Tibial nerve (tissue), 4 donors: ENCODE measurements at places on chromosomes 13 and 19.

- H3K36me3 ChIP-seq, result no peaks in the 10 kb centered on the region
- H3K27ac ChIP-seq, result no peak overlapping the region
- H3K4me3 ChIP-seq, result no peak overlapping the region
- H3K27me3 ChIP-seq, result no peaks in the 10 kb centered on the region
Observed at GRCh38 chr13:67619351-67619994, 389.3 kb upstream of the PCDH9 start.

GRCh38 chr13:34376483-34376882, 558.5 kb downstream of the RFC3 start:
- H3K27ac ChIP-seq, result no peak overlapping the region
- H3K4me1 ChIP-seq, result no peaks in the 10 kb centered on the region
- no peaks in the 10 kb centered on the region for H3K27me3 ChIP-seq
- H3K4me3 ChIP-seq, result no peak overlapping the region

- no peaks in the 10 kb centered on the region for H3K4me1 ChIP-seq
- H3K4me3 ChIP-seq, result no peak overlapping the region
- DNase-seq, result no peak
- no peak overlapping the region for H3K27ac ChIP-seq
- H3K27me3 ChIP-seq, result no peaks in the 10 kb centered on the region
Observed at GRCh38 chr13:105952233-105952972, 583.1 kb downstream of the EFNB2 start.

- H3K4me1 ChIP-seq, result no peaks in the 10 kb centered on the region
- no peaks in the 10 kb centered on the region for H3K36me3 ChIP-seq
- H3K27ac ChIP-seq, result no peak overlapping the region
- H3K4me3 ChIP-seq, result no peak overlapping the region
- DNase-seq, result no peak
Observed at GRCh38 chr19:40560092-40560507, 16.6 kb upstream of the SHKBP1 start.

GRCh38 chr19:19274146-19274545, 1.0 kb upstream of the TM6SF2 start:
- H3K4me1 ChIP-seq, result peaks cover 10% of the 10 kb centered on the region
- no peaks in the 10 kb centered on the region for H3K27me3 ChIP-seq
- peaks cover 3% of the 10 kb centered on the region for H3K36me3 ChIP-seq
- no peak for DNase-seq

DNA sequence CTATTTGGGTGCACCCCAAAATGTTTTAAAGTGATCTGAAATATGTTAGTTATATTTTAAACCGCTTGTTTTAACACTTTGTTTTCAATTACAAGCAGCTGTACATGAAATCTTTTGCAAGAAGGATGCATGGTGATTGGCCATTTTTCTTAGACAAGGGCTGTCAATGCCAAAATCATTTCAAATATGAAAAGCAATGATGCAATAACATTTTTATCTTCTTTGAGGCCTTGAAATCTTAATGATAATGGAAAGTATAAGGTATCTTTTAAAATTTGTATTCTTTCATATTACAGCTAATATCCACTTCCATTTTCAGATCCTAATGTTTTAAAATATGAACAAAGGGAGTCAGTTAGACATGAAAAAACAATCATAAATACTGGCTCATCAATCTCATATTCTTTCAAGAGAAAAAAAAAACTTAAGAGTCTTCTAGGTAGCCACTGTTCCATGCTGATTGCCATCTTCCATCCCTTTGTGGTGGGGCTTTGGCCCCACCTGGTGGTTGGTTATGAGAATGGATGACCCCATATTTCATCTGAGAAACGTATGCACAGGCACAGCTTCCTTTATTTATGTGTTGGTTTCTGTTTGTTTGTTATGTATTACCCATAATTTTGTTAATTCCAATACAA, 330.3 kb upstream of the MIR17HG start:
- no peak overlapping the region for H3K27ac ChIP-seq
- DNase-seq, result no peak
- H3K4me1 ChIP-seq, result no peaks in the 10 kb centered on the region
- no peaks in the 10 kb centered on the region for H3K27me3 ChIP-seq
- no peaks in the 10 kb centered on the region for H3K36me3 ChIP-seq
- no peak overlapping the region for H3K4me3 ChIP-seq

GRCh38 chr13:64855506-64855905, 2374.6 kb downstream of the PCDH9 start:
- H3K27ac ChIP-seq, result no peak overlapping the region
- no peak for DNase-seq
- H3K4me1 ChIP-seq, result no peaks in the 10 kb centered on the region
- H3K4me3 ChIP-seq, result no peak overlapping the region
- no peaks in the 10 kb centered on the region for H3K36me3 ChIP-seq

DNA sequence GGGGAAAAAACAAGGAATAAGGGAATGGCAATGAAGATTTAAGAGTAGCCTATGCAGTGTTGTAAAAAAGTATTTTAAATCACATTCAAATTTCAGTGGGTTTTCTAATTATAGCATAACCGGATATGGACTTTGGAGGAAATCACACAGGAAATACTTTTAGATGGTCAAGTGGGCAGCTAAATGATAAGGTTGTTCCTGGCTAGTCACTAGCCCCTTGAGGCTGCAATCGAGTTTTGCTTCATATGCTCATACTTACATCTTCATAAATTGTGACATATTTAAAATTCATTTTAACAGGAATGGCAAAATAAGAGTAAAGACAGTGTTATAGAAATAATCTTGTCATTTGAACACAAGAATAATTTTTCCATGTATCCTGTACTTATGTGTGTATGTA, 88.9 kb downstream of the WDFY2 start:
- H3K36me3 ChIP-seq, result no peaks in the 10 kb centered on the region
- no peak for DNase-seq
- no peak overlapping the region for H3K4me3 ChIP-seq
- H3K4me1 ChIP-seq, result peaks cover 41% of the 10 kb centered on the region
- no peaks in the 10 kb centered on the region for H3K27me3 ChIP-seq

DNA sequence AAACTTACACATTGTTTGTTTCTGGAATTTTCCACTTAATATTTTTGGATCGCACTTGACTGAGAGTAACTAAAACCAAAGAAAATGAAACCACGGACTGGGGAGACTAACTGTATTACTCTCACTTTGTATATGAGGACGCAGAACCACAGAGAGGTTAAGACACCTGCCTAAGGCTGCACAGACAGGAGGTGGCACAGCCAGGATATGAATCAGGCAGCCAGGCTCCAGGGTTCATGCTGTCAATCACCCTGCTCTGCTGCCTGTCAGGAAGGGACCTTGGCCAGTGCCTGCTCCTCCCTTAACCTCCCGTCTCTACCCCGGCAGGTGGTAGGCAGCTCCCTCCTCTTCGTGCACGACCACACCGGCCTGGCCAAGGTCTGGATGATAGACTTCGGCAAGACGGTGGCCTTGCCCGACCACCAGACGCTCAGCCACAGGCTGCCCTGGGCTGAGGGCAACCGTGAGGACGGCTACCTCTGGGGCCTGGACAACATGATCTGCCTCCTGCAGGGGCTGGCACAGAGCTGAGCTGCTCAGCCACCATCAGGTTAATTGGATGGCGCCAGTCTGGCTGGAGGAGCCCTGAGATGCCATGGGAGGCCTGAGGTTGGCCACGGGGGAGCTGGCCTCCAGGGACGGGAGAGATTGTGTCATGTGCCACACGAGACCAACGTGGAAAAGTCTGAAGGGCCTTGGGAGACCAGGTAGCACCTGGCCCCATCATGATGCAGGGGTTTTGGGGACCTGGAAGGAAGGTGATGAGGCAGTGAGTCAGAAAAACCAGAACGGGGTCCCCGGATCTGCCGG, 11.0 kb downstream of the ACTMAP start:
- H3K27ac ChIP-seq, result peak overlapping the region; percentile 58
- peaks cover 93% of the 10 kb centered on the region for H3K36me3 ChIP-seq

GRCh38 chr13:85816413-85816812, 17.2 kb upstream of the SLITRK6 start:
- DNase-seq, result no peak
- H3K4me3 ChIP-seq, result no peak overlapping the region
- no peaks in the 10 kb centered on the region for H3K4me1 ChIP-seq
- H3K27me3 ChIP-seq, result no peaks in the 10 kb centered on the region

DNA sequence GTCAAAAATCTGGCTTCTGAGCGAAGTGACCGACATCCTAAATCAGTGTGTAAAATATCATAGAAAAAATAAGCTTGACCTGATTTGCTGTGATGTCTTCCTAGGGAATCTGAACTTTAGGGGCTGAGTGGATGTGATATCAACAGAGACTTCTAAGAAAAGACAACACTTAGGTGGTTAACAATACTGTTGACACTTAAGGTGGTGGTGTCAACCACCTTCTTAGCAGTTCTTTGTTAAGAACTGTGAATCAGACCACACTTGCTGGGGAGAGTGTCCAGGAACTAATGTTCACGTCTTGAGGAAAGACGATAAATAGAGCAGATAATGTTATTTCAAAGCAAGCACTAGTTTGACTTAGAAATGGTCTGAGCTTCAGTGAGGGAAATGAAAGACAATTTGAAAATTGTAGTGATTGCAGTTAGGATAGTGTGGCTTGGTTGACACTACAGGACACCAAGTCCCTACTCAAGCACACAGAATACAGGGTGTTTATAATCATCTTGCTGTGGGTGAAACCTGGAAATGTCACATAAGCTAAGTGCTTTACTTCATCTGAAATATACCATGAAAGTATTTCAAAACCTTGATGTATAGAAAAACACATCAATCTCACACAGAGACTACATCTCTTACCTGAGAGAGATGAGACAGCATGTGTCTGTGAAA, 1936.5 kb downstream of the PCDH9 start:
- no peaks in the 10 kb centered on the region for H3K36me3 ChIP-seq
- H3K4me1 ChIP-seq, result no peaks in the 10 kb centered on the region
- no peak overlapping the region for H3K4me3 ChIP-seq
- H3K27ac ChIP-seq, result no peak overlapping the region
- H3K27me3 ChIP-seq, result no peaks in the 10 kb centered on the region
- DNase-seq, result no peak

GRCh38 chr13:18943273-18943672, 238.4 kb downstream of the TUBA3C start:
- H3K27ac ChIP-seq, result no peak overlapping the region
- H3K4me3 ChIP-seq, result no peak overlapping the region
- DNase-seq, result no peak
- no peaks in the 10 kb centered on the region for H3K36me3 ChIP-seq

GRCh38 chr19:9981406-9982260, 28.7 kb downstream of the COL5A3 start:
- no peak overlapping the region for H3K4me3 ChIP-seq
- peaks cover 3% of the 10 kb centered on the region for H3K4me1 ChIP-seq
- H3K27ac ChIP-seq, result no peak overlapping the region
- no peaks in the 10 kb centered on the region for H3K36me3 ChIP-seq
- no peaks in the 10 kb centered on the region for H3K27me3 ChIP-seq
- DNase-seq, result no peak

DNA sequence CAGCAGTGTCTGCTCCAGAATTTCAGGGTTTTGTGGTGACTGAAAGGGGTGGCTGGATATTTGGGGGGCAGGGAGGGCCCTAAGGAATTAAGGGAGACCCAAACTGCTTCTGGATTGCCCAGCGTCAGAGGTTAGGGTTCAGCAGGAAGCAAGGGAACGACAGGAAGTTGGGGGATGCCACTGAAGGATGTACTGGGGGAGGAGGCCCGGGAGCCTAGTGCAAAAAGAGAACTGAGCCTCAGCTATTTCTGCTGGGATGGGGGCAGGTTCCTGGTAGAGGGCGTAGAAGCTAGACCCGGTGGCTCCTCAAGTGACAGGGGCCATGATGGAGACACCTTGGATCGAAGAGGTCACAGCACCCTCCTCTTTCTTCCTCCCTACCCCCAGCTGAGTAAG, 1.1 kb downstream of the CYP2S1 start:
- no peaks in the 10 kb centered on the region for H3K4me1 ChIP-seq
- peaks cover 57% of the 10 kb centered on the region for H3K27me3 ChIP-seq
- no peak overlapping the region for H3K27ac ChIP-seq
- H3K36me3 ChIP-seq, result no peaks in the 10 kb centered on the region
- no peak for DNase-seq

DNA sequence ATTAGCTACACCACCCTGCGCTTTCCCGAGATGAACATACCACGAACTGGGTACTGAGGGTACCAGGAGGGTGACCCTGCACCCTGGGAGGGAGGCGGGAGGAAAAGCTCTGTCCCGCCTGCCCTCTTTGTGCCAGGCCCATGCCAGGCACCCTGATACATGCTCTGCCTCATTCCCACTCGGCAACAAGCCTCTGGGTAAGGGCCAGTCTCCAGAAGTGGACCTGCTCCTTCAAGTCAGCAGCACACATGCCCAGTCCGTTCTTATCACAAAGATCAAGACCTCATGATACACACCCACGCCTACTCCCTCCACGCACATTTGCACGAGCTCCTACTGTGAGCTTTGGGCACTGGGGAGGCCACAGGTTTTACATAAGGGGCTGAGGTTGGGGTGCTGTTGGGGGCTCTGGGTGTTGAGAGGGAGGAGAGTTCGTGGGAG, 2.0 kb upstream of the FFAR1 start:
- H3K27me3 ChIP-seq, result no peaks in the 10 kb centered on the region
- H3K27ac ChIP-seq, result no peak overlapping the region

DNA sequence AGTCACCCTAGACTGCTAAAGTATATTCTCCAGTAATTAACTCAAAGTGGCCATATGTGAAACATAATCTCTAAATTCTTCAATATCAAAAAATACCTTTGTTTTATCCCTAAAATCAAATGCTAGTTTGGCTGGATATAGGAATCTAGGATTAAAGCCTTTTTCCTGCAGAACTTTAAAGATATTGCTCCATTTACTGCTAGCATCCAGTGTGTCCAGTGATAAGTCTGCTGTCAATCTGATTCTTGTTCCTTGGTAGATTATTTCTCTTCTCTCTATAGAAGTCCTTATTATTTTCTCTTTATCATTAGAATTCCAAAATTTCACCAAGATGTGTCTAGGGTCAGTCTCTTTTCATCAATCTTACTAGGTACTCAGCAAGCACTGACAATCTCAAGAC, 384.6 kb downstream of the FGF14 start:
- H3K27ac ChIP-seq, result no peak overlapping the region
- H3K36me3 ChIP-seq, result no peaks in the 10 kb centered on the region
- H3K4me1 ChIP-seq, result no peaks in the 10 kb centered on the region
- H3K27me3 ChIP-seq, result no peaks in the 10 kb centered on the region
- DNase-seq, result no peak

GRCh38 chr19:55484593-55485438, at the start of gene NAT14:
Gene NAT14, plus strand, starts transcription at chr19:55485188. Its CDS starts 521 bp downstream, at chr19:55485709.
- H3K27me3 ChIP-seq, result no peaks in the 10 kb centered on the region
- H3K36me3 ChIP-seq, result no peaks in the 10 kb centered on the region

DNA sequence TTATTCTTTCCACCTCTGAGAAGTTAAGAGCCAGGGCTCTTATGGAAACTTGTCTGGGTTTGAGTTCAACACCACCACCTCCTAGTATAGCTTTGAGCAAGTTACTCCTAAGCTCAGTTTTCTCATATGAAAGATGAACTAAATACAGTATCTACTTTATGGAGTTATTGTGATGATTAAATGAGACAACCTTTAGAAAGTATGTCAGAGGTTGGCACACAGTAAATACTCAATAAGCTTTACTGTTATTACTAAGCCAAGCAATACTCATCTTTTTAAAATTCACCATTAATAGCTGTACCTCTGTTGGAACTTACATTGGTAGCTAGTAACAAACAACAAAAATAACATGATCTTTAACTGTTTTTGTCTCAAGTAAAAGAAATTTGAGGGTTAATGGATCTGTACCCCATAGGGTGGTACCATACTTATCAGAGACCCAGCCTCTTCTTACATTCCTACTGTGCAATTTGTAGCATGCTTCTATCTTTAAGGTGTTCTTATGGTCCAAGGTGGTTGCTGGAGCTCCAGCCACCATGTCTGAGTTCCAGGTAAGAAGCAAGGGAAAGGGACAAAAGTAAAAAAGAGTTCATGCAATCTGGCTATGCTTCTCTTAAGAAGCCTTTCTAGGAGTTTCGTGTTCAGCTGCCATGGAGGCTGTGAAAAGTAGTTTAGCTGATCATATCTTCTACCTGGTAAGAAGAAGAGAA, 24.1 kb upstream of the NDFIP2 start:
- no peak for DNase-seq
- no peaks in the 10 kb centered on the region for H3K36me3 ChIP-seq
- no peak overlapping the region for H3K27ac ChIP-seq
- H3K4me3 ChIP-seq, result no peak overlapping the region
